Activated naive CD4-positive, alpha-beta T cell treated with anti-CD3 and anti-CD28 coated beads for 36 hours (primary cell): ENCODE measurements at places on chromosomes 11 and 22. TPM values are rescaled to one million over a fixed set of nuclear protein-coding genes. Genes with fewer than 3 reads are reported as not detected.

Gene TSPAN32
- total RNA-seq, result 5.0 TPM

Gene APOBEC3H
- total RNA-seq, result 13.2 TPM

Gene TEAD1
- 1.2 TPM for total RNA-seq

Gene AQP11
- 0.49 TPM for total RNA-seq

Gene MRGPRX3
- not detected for total RNA-seq

Gene GPHA2
- total RNA-seq, result not detected

- no peaks in the 10 kb centered on the region for H3K4me1 ChIP-seq
- no peaks in the 10 kb centered on the region for H3K36me3 ChIP-seq
- no peak for DNase-seq
- H3K27ac ChIP-seq, result no peak overlapping the region
- no peaks in the 10 kb centered on the region for H3K27me3 ChIP-seq
Observed at GRCh38 chr22:21082248-21082647, 36.5 kb downstream of the LRRC74B start.

DNA sequence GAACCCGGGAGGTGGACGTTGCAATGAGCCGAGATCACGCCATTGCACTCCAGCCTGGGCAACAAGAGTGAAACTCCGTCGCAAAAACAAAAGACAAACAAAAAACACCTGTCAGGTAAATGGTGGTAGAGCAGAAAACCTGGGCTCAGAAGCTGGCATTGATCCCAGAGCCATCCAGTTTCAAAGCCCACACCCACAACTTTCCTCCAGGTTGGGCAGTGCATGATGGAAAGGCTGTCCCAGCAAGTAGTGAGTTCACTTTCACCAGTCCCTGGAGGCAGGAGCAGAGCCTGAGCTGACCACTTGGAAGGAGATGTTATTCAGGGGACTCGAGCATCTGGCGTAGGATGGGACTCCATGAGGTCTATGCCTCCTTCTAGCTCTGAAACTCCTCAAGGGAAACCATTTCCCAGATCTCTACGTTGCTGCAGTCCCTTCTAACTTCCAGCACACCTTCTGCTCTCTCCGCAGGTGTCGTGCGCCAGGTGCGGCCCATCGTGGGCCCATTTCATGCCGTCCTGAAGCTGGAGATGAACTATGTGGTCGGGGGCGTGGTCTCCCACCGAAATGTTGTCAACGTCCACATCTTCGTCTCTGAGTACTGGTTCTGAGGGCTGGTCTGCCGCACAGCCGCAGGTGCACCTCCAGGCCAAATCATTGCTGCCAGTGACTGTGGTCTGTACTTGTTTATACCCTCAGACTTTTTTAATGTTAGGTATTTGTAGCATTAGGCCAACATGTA lies 71.6 kb upstream of the ATXN10 start:
- no peaks in the 10 kb centered on the region for H3K4me1 ChIP-seq
- no peak overlapping the region for H3K4me3 ChIP-seq
- H3K36me3 ChIP-seq, result no peaks in the 10 kb centered on the region

DNA sequence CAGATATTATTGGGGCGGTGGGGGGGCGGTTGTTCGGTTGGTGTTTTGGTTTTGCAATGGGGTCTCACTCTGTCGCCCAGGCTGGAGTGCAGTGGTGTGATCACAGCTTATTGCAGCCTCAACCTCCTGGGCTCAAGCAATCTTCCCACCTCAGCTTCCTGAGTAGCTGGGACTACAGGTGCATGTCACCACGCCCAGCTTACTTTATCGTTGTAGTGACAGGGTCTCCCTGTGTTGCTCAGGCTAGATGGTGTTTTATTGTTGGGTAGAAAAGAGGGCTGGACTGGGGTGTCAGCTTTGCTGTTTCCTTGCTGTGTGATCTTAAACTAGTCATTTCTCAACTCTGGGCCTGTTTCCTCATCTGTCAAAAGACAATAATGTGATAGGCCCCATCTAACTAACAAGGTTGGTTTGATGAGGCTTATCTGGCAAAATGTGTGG lies 17.5 kb upstream of the MYH9 start:
- peaks cover 32% of the 10 kb centered on the region for H3K4me1 ChIP-seq
- no peaks in the 10 kb centered on the region for H3K36me3 ChIP-seq
- H3K4me3 ChIP-seq, result no peak overlapping the region
- H3K27ac ChIP-seq, result peak overlapping the region; percentile 76

DNA sequence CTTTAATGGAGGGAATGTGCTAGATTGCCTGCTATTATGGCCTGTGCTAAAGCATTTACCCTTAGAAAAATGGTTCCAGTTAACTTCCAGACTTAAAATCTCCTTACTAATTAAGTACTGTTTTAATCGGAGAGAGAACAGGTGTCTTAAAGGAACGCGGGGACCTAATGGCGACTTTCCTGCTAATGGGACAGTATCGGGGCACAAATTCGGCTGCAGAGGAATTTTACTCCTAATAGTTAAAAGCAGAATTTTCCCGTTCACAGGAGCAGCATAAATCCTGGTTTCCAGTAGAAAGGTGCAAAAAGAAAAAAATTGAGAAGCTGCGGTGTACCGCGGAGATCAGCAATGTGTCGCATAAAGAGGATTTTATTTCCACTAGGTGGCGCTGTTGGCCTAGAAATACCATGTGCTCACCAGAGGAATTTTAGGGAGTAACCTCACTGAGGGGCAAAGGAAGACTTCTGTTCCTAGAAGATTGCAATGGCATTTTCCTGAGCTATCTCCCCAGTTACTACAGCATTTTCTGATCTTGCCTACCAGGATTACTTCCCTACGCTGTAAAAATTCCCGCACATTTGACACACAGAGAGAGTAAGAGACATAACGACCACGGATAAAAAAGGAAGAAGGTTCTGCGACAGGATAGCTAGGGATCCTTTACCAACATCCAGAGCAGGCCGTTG lies 44.5 kb downstream of the ZNF280B start:
- peak; percentile 75 for DNase-seq
- H3K27ac ChIP-seq, result no peak overlapping the region
- peaks cover 1% of the 10 kb centered on the region for H3K36me3 ChIP-seq
- peaks cover 27% of the 10 kb centered on the region for H3K27me3 ChIP-seq
- no peaks in the 10 kb centered on the region for H3K4me1 ChIP-seq
- no peak overlapping the region for H3K4me3 ChIP-seq

DNA sequence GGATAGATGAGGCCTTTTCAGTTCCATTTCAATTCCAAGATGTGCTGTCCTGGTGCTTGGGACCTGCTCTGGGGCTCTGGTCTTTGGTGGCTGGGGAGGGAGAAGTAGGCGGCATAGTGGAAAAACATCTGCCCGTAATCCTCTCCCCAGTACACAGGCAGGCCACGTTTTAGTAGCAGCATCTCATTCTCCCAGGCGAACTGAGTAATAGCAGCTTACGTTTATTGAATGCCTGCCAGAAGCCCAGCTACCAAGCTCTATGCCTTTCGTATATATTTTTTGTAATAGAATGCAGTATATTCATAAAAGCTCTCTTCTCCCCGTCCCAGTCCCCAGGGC lies 11.4 kb downstream of the ACO2 start:
- H3K27ac ChIP-seq, result no peak overlapping the region
- H3K36me3 ChIP-seq, result peaks cover 4% of the 10 kb centered on the region
- peaks cover 24% of the 10 kb centered on the region for H3K4me1 ChIP-seq
- no peak for DNase-seq
- H3K4me3 ChIP-seq, result no peak overlapping the region
- H3K27me3 ChIP-seq, result no peaks in the 10 kb centered on the region

- no peak overlapping the region for H3K4me3 ChIP-seq
- H3K4me1 ChIP-seq, result peaks cover 5% of the 10 kb centered on the region
- no peaks in the 10 kb centered on the region for H3K36me3 ChIP-seq
- DNase-seq, result peak; percentile 58
- H3K27ac ChIP-seq, result no peak overlapping the region
Observed at GRCh38 chr11:2194877-2195755, 23.5 kb upstream of the TH start.

DNA sequence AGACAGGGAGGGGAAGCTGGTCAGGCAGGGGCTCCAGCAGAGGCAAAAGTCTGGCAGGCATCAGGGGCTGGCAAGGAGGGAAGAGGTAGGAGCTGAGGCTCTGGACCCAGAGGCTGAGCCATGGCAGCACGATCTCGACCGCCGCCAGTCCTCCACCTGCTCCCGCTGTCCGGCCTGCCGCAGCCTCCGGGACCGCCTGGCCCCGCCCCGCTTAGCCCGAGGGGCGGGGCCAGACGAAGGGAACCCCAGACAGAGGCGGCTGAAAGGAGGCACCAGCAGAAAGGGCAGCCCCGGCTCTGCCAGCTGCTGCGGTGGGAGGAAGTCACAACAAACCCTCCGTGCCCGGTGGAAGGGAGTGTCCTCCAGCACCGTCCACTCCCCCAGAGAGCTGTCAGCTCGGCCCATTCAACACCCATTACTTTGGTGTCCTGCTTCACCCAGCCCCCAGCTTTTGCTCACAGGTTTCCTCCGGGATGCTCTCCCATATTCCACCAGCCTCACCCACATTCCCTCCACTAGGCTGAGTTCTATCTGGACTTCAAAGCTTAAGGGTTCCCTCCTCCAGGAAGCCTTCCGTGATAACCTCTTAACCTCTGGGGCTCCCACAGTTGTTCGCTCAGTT lies at the start of gene MFNG:
MFNG (minus strand) TSS at position 161 of the 622 bp plus-strand sequence. CDS start 207 bp downstream, outside the sequence.
- peak within 1 kb of the TSS; percentile 97 for H3K27ac ChIP-seq
- peaks cover 65% of the 10 kb centered on the region for H3K4me1 ChIP-seq
- H3K4me3 ChIP-seq, result peak within 1 kb of the TSS; percentile 97
- H3K36me3 ChIP-seq, result peaks cover 13% of the 10 kb centered on the region

- no peak for DNase-seq
- no peaks in the 10 kb centered on the region for H3K4me1 ChIP-seq
- no peaks in the 10 kb centered on the region for H3K27me3 ChIP-seq
- H3K27ac ChIP-seq, result no peak overlapping the region
Observed at GRCh38 chr11:99759787-99760186, 739.0 kb downstream of the CNTN5 start.

DNA sequence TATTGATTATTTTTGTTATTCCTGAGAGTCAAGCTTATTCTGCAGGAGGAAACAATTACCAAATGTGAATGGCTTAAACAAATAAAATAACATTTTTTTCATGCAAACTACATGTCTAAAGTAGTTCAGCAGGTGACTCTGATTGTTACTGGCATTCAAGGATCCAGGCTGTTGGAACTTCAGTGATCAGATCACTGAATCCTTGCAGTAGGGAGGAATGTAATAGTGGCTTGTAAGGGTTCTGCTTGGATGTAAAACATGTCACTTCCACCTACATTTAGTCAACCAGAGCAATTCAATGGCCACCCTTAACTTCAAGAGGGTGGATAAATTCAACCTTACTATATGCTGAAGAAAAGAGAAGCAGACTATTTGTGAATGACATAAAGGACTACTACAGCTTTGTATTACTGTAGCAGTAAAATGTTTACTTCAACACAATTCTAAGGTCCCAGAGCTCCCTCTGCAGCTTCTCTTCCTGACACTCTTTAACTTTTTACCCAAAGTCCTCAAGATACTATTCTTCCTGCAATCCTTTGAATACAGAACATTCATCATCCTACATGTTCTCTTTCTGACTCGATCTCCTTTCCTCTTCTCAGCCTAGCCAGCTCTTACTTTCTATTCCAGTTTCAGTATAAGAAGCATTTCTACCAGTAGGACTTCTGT lies 284.0 kb downstream of the LRRC4C start:
- DNase-seq, result no peak
- H3K27ac ChIP-seq, result no peak overlapping the region
- H3K27me3 ChIP-seq, result no peaks in the 10 kb centered on the region
- H3K4me1 ChIP-seq, result no peaks in the 10 kb centered on the region
